ENCODE measurements at places on chromosomes 1 and 21.

GRCh38 chr1:69700770-69701169, 133.0 kb downstream of the LRRC7 start:
- DNase-seq, result no peak

DNA sequence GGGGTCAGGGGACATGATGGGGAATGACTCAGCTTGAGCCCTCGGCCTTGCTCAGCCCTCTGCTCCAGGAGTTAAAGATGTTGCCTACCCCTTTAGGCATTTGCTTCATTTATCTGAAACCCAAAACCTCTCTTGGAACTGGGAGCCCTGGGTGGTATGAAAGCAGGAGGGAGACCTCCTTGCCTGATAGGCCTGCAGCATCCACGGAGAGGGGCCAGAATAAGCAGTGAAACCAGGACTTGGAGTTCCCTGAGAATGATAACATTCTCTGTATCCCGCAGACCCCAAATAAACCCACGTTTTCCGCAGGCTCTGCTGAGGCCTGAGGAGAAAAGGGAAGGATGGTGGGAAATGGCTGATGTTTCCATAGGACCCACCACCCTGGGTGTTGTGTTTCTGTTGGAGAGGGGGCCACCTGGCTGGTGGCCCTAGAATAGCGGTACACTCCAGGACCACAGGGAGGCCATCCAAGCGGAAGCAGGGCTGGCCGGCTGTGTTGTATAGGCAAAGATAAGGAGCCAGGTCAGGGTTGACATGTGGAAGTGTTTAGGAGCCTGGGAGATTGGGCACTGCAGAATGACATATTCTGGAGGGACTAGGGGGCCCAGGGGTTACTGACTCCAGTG, 77.4 kb downstream of the FOXD2 start:
- no peak for DNase-seq

DNA sequence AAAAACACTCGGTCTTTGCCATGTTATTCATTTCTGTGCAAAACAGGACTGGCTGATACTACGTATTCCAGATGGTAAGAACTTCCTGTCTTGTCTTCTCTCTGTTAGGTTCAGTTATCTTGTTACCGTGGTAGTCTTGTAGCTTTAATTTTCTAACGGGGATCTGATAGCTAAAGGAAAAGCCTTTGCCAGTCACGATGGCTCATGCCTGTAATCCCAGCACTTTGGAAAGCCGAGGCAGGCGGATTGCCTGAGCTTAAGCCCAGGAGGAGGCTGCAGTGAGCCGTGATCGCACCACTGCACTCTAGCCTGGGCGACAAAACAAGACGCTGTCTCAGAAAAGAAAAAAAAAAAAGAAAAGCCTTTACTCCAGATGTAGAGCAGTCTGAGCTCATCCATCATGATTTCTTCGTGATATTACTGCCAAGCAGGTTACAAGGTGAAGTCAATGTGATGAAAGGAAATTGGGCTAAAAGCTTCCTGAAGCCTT, 11.1 kb upstream of the MSTO1 start:
- no peak for DNase-seq

DNA sequence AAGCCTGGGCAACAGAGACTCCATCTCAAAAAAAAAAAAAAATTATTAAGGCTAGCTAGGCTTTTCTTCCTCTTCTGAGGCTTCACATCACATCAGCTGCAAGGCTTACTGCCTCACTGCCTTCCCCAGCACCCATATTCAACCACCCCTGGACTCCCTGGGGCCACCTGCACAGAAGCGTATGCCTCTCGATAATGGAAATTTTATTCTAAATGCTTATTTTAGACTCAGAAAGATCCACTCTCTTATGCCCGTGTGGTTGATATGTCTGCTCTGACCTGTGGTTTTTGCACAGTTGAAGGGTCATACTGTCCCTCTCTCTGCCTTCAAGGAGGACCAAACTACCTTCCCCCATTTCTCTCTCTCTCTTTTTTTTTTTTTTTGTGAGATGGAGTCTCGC, 1.5 kb upstream of the FCRLA start:
- DNase-seq, result no peak

GRCh38 chr1:183443011-183443410, 24.8 kb upstream of the NMNAT2 start:
- DNase-seq, result no peak

GRCh38 chr21:16438761-16439160, 709.0 kb downstream of the USP25 start:
- DNase-seq, result no peak

- no peak for DNase-seq
Measured at GRCh38 chr1:227559926-227560325, 3.4 kb upstream of the ZNF678 start.

- DNase-seq, result no peak
Measured at GRCh38 chr1:200362421-200362820, 47.4 kb downstream of the ZNF281 start.

DNA sequence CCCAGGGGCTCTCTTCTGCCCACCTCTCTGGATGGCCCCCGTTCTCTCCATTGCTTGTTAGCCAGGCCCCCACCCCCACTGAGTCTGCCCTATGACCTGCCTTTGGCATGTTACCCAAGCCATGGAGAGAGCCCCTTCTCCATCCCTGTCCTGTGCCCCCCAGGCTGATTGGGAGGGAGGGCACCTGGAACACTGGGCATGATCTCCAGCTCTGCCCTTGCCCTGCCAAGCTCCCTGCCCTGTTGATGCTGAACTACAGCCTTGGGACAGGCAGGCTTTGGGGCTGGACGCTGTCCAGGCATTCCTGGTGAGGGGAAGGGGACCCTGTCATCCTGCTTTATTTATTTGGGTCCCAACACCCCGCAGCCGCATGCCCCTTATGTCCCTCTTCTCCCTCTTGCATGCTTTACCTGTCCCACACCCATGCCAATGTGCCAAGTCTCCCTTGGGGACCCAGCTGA, 10.7 kb downstream of the TRIM46 start:
- no peak for DNase-seq

DNA sequence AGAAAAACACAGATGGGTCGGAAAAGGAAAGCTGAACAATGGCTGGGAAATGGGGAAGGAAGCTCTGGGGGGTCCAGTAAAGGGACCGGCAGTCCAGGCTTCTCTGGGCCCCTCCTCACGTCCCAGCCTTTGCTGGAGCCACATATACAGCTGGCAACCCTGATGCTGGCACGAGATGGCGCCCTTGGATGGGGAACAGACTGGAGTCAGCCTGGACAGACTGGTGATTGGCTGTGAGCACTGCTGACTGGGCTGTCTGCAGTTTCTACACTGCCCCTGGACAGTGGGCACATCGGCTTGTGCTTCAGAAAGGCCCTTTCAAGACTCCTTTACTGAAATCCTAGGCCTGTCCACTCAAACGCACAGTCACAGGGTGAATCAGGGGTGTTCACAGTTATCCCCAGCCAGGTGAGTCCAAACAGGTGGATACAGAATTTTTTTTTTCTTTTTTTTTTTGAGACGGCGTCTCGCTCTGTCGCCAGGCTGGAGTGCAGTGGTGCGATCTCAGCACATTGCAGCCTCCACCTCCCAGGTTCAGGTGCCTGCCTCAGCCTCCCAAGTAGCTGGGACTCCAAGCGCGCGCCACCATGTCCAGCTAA, 31.1 kb upstream of the ZBTB40 start:
- DNase-seq, result no peak

DNA sequence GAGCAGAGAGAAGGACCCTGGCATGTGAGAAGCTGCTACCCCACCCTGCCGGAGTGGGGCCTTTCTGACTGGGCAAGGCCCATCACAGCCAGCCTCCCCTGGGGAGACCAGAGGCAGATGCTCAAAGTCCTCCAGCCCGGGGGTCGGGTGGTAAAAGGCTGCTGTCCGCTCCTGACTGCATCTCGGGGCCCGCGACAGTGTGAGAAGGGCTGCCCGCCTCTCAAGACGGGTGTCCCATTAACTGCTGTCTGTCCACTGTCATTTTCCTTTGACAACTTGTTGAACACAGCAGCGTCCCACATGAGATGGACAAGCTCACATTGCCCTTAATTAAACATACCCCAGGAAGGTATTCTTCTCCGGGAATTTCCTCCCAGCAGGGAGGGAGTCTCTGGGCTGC, 91.4 kb upstream of the ARHGEF16 start:
- DNase-seq, result no peak
